HS-27A (cell line): ENCODE measurements at places on chromosomes 13 and 19.

DNA sequence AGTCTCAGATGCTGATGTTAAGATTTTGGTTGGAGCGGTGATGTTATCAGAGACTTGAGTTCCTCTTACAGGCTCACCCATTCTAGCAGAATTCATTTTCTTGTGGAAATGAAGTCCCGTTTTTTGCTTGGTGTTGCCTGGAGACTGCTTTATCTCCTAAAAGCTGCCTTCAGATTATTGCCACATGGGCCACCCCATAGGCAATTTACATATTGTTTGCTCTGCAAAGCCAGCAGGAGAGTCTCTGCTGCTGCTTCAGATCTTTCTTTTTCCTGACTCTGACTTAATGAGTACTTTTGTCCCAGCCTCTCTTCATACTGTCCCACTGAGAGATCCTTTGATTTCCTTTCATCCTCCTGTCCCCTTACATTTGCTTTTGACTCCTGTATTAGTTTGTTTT is 114.6 kb downstream of the TDRD3 start:
- DNase-seq, result no peak

DNA sequence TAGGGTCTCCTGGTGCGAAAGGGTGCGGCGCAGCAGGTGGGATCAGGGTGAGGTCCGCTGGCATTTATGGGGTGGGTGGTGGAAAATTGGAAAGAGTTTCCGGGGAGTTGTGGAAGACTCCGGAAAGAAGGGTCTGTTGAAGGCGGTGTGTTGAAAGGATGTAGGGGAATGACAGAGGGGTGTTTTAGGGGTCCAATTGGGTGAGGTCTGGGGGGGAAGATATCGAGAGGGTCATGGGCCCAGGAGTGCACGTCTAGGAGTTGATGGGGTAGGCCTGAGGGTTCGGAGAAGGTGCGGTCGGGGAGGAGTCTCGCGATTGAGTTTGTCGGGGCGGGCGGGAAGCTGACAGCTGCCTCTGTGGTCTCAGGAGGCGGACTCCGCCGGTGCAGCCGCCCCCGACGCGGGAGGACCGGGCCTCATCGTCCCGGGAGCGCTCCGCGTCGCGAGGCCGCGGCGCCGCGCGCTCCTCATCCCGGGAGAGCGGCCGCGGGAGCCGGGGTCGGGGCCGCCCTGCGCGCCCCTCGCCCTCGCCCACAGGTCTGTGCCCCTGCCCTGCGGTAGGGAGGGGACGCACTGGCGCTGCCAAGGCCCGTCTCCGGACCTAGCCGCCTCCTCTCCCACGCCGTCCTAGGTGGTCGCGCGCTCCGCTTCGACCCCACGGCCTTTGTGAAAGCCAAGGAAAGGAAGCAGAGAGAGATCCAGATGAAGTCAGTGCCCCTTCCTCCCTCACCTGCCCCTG is 7.0 kb downstream of the PGLYRP1 start:
- no peak for DNase-seq

DNA sequence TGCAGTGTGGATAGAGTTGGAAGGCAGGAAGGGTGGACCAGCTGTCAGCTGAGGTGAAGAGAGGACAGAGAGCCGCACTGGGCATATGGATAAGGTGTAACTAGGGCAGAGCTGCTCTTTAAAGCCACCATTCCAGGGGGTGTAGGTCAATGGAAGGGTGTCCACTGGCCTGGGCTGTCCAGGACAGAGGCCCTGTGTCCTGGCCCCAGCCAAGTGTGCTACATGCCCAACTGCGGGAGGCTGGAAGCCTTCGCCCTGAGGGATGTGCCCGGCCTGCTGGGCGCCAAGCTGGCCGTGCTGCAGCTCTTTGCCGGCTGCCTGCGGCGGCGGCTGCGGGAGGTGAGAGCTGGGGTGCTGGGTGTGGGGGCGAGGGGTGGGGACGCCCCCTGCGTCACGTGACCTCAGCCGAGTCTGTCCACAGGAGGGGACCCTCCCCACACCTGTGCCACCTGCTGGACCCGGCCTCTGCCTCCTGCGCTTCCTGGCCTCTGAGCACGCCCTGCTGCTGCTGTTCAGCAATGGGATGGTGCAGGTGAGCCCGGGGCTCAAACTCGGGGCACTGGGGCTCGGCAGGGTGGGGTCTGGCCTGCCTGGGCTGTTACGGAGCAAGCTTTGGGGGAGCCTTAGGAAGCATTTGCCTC is 9.8 kb downstream of the PLK5 start:
- no peak for DNase-seq

GRCh38 chr19:18058208-18059009 is 28.3 kb downstream of the IL12RB1 start:
- DNase-seq, result no peak

GRCh38 chr13:76808927-76809326 is 77.3 kb downstream of the KCTD12 start:
- no peak for DNase-seq

GRCh38 chr13:71374471-71375049 is 492.4 kb downstream of the DACH1 start:
- no peak for DNase-seq
